ENCODE measurements at places on chromosomes 13 and 19.

DNA sequence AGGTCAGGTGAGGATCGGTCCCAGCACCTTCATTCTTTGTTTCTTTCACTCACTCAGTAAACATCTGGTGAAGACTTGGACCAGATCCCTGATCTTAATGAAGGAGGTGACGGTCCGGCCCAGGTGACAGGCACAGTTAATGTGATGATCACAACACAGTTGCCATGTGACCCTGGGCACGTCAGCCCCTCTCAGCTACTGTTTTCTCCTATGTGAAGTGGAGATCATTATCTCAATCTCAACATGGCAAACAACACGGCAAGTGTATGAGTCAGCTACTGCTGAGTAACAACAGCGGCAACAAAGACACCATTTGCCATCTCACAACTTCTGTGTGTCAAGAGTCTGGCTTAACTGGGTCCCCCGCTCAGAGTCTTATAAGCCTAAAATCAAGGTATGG lies 74.6 kb downstream of the GNG7 start:
- no peak for DNase-seq

DNA sequence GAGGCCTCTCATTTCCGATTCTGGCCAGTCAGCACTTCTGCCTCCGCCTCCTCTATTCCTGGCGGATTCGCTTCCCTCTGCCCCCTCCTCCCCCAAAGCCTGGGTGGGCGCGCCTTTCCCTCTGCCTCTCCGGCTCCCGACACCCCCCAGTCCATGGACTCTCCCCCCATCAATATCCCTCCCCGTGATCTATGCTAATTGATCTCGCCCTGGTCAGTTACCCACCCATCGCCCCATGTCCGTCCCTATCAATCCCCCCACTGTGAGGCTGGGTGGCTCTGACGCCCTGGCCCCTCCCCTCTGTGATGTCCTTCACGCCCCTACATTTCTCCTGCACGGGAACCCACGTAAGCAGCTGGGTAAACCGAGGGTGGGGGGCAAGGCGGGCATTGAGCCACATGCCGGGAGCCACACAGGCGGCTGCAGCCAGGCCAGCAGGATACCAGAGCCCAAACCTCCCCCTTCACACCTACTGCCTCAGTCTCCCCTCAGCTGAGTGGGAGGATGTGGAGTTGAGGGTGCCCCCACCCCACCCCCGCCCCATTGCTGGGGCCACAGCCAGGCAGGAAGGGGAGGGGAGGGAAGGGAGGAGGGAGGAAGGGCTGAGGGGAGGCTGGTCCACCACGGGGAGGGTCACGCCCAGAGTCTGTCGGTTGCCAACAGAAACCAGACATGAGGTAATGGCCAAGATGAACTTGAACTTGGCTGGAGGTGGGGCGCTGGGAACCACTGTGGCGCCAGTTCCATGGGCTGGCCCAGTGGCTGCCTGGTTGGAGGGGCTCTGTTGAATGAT lies 21.0 kb downstream of the SMIM24 start:
- DNase-seq, result peak; percentile 73

- no peak for DNase-seq
Measured at GRCh38 chr13:27631665-27632064, 10.0 kb downstream of the POLR1D start.

DNA sequence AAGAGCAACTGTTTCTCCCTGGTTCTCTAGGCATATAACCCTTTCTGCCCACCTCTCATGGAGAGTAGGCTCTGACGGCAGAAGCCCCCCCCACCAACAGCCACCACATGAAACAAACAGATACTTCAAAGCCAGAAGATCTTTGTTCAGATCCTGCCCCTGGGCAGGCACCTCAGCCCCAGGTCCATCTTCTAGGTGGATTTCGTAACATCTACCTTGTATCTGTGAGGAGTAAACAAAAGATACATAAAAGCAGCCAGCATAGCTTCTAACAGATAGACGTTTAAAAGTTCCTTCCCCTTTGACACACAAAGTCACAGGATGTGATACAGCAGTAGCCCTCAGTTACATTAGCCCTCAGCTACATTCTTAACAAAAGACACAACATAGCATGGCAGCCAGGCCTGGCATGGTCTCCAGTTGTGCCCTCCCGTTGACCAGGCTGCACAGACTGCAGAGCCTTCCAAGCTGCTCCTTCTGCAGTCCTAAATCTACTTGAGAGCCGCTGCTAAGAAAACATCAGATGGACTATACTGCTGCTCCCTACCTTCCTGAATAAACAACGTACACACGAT lies 35.4 kb downstream of the BRD4 start:
- no peak for DNase-seq

Data from hippocampal formation (tissue), 2 donors.